ENCODE measurements at places on chromosomes 7 and 10.
A peak's percentile ranks its signal among the peaks of the same experiment; 100 is the strongest.

DNA sequence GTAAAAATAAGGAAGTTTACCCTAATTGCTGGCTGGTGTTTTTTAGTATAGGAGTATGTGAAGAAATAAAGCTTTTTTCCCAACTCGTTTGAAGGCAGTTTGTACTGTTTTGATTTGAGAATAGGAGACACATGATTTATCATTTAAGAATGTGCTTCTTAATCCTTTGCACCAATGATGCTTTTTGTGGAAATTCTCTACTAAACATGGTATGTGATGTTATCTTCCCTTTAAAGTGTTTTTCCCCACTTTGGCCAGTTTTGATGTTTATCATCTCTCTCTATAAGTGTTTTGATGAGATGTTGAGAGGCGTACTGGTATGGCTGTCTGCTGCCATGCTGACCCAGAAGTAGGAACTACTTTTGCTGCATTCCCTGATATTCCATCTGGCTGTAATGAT lies 85.1 kb downstream of the SUGCT start:
- no peak for DNase-seq

GRCh38 chr7:156191090-156191489 lies 378.8 kb upstream of the SHH start:
- DNase-seq = no peak

GRCh38 chr7:134850066-134850465 lies 70.6 kb downstream of the CALD1 start:
- no peak for DNase-seq

DNA sequence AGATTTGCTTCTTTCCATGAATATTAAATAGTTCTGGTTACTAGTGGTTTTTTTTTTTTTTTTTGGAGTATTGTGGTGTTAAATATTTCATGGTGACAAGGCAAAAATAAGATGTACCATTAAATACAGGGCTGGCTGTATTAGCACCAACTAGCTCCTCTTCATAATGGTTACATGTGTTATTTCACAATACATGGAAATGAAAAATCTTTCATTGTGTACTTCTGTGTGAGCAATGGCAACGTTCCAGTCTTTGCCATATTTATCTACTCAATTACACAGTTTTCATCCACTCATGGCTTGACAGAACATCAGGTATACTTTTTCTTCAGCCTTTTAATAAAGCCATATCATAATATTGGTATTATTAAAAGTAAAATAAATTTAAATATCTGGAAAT lies 394.7 kb upstream of the GRM3 start:
- no peak for DNase-seq

GRCh38 chr10:3166496-3167290 lies 5.9 kb downstream of the PITRM1 start:
- no peak for DNase-seq

DNA sequence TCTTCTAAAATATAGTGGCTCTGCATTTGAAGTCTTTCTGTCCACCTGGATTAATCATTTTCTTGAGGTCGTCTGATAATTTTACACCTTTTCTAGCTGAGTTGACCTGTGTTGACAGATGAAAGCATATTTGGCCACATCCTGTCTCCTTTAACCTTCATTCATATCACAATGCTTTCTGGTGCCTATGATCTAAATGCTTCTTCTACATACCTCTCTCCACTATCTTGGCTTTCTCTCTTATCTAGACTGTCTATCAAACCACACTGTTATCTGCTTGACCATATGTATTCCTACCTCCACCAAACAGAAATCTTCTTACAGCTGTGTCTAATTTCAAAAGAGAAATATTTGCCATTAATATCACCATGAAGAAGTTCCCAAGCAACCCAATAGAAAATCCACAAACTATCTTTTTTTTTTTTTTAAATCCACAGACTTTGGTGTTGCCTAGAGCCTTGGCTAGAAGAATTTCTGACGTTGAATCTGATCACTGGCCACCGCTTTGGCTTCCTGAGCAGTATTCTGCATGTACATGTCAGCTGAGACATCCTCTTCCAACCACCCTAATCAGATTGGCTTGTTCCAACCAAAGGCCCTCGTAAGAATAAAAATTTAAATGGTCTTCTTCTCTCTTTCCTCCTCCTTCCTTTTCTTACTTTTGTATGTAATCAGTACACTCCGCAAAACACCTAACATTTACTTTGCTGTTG lies 66.3 kb upstream of the SP4 start:
- DNase-seq = no peak

- DNase-seq = peak; percentile 32
Measured at GRCh38 chr10:73788864-73789658, 3.7 kb downstream of the ZSWIM8 start.

DNA sequence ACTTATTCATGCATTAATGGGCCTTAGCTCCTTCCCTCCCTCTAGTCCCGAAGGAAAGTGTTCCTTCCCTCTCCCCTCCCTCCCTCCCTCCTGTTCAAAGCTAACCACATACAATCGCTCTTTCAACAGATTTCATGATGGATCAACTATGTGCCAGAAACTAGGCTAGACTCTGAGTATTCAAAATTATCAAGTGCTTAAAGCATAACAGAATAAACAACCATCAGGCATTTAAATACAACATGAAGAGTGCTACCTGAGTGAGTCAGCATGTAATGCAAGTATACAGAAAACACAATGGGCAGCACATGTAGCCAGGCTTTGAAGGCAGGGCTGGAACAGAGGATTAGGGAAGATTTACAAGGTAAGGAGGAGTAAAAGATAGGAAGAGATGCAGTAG lies 11.3 kb downstream of the CHCHD3 start:
- no peak for DNase-seq

DNA sequence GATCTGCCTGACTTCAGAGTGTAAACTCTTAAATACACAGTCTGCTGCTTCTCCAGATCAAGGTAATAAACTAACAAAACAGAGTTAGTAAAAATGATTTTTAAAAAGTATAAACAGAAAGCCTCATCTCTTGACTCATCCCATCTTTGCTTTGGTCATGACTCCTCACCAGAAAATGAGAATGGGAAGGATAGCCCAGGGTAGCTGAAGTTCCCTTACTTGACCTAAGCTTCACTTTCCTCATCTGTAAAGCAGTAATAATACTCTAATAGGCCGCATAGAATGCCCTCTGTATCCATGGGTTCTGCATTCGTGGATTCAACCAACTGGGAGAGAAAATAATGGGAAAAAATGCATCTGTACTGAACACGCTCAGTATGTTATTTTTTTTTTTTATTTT lies 11.3 kb upstream of the SLC25A28 start:
- DNase-seq = no peak

DNA sequence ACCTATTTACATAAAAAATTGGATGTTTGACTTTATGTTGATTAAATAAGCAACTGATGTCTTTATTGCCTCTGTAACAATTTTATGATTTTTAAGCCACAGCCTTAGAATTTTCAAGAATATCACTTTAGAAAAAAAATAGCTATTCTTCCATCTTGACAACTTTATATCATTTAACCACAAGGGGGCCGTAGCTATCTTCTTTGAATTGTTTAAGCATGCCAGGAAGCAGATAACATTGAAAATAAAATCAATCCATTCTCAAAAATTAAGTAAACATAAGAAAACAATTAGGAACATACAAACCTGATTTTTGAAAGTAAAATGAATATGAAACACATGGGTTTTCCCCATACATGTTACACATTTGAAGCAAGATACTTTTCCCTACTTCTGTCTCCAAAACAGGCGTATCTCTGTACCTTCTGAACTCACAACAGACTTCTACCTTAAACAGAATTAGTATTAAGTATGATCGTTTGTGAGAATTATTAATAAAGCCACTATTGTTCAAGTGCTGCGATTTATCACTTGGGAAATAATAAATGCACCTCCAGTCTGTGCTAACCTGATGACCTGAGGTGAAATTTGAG lies 209.0 kb downstream of the CACNA2D1 start:
- no peak for DNase-seq

DNA sequence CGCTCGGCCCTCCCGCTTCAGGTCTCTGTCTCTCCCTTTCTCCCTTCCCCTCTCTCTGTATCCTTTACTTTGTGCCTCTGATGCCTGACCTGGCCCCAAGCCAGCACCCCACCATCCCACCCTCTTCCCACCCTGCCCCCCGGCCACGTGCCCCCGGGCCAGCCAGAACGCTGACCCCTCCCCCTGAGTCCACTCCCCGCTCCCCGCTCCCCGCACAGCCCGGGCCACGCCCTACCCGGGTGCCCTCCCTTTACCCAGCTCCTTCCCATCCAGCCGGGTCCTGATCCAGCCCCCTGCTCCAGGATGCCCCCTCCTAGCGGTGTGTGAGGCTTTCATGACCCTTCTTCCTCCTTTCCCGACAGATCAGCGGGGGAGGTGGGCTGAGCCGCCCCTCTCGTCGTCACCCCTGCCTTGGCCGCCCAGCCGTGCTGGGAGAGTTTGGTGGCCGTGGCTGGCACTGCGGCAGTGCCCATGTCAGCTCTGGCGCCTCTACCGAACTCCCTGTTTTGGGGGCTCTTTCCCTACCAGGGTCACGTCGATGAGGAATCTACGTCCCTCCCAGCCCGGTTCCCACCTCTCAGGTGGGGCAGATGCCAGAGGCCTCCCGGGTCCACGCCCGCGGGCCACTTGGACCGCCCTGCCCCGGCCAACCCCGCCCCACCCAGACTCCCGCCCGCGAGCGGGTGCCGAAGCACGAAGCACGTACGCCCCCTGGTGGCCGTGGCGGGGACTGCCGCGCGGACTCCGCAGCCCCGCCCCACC lies 127.4 kb downstream of the UBE2H start:
- DNase-seq = peak; percentile 93

DNA sequence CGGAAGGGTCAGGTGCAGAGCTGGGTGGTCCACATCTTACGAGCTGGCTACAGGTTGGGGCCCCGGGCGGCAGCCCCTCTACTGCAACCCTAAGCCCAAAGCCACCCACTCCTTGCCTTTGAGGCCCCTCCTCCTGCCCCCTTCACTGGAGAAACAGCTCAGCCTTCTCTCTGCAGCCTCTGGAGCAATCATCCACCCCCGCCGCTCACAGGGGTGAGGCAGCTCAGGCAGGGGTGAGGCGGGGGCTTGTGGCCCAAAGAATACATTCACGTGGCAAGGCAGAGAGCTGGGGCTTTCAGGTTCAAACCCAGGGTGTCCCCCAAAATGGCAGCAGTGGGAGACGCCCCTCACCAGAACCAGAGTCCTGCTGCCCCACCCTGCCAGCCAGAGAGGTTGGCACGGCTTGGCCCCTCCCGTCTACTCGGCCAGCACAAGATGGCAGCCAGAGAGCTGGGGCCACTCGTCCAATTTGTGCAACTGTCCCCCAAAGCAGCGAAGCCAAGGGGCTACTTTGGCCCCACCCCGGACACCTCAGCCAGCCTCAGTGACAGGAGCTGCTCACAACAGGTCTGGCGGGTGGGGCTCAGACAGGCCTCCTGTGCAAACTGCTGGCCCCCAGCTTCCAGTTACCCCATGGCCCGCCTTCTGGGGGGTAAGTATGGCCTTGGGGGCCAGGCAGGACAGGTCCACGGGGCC lies 7.2 kb downstream of the GNB2 start:
- DNase-seq = no peak

- no peak for DNase-seq
Measured at GRCh38 chr7:115678086-115678982, 352.2 kb downstream of the TFEC start.

GRCh38 chr7:140674899-140675701 lies 2.4 kb downstream of the ADCK2 start:
- DNase-seq = no peak

DNA sequence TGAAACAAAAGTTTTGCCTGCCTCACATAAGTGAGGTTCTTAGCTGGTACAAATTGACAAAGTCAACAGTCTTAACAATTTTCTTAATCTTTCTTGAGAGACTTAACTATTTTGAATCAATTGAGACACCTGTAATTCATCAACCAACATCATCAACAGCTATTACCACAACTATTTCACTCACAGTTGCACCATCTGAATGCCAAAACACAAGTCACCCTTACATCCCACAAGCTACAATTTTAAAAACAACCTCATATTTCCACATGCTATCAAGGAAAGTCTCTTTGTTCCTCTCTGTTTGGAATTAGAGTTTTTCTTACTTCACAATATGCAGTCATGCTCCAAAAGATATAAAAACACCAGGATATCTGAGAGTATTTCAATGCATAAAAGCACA lies 4.9 kb downstream of the SMURF1 start:
- DNase-seq = no peak

DNA sequence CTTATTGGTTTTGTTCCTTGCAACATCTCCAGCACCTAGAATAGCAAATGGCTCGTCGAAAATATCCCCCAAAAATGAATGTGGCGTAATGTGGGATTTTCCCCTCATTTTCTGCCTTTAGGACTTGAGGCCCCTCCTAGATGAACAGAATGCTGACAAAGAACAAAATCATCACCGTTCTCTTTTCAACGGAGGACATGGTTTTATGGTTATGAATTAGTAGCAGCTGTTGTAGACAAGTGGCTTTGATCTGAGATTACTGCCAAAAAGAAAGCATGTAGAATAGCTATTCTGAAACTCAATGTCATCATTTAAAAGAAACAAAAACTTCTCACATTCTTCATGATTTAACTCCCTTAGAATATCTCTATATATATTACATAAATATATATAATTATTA lies 17.2 kb upstream of the CALN1 start:
- no peak for DNase-seq

GRCh38 chr7:150404172-150404804 lies 25.2 kb downstream of the ZNF775 start:
- no peak for DNase-seq

- DNase-seq = no peak
Measured at GRCh38 chr10:46017733-46018132, 12.7 kb downstream of the NCOA4 start.

DNA sequence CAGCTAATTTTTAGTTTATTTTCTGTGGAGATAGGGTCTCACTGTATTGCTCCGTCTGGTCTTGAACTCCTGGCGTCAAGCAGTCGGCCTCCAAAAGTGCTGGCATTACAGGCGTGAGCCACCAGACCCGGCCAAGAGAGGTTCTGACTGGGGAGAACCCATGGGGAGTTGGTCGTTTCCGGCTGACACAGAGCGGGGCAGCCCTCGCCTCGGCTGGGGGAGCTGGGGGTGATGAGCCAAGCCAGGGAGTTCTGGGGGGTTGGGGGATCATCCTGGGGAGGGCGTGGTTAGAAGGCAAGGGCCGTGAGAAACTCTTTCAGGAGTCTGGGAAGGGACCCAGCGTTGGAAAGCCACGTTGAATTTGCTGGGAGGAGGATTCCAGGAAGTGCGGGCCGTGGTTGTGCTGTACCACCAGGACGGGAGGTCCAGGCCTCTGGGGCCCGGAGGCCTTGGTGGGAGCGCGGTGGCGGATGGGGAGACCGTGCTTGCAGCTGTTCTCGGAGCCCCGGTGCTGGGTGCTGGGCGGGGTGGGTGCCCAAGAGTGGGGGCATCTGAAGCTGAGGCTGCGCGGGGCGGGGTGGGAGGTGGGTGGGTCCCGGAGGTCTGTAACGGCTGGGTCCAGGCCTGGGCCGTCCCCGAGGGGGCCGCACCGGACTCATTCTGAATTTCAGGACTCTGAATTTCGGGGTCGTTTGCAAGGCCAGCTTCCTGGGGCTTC lies 8.4 kb upstream of the ZNF853 start:
- no peak for DNase-seq

Measured in Right ventricle myocardium superior (tissue), 1 donor.